CD4-positive, CD25-positive, alpha-beta regulatory T cell (primary cell): ENCODE measurements at places on chromosomes 4 and X. TPM values are rescaled to one million over a fixed set of nuclear protein-coding genes. Genes with fewer than 3 reads are reported as not detected.

Gene CYP4V2
- polyA plus RNA-seq, result 26.1 TPM

Gene PTCHD1
- polyA plus RNA-seq, result not detected

Gene TCEAL5
- polyA plus RNA-seq, result not detected

Gene STARD8
- not detected for polyA plus RNA-seq

Gene LNX1
- 0.30 TPM for polyA plus RNA-seq

Gene ARX
- polyA plus RNA-seq, result not detected

Gene GAK
- 40.0 TPM for polyA plus RNA-seq

Gene BEND2
- not detected for polyA plus RNA-seq

Gene SCML2
- polyA plus RNA-seq, result not detected

Gene C4orf36
- not detected for polyA plus RNA-seq

Gene BMP3
- not detected for polyA plus RNA-seq

Gene HCFC1
- 3.8 TPM for polyA plus RNA-seq

Gene WDR17
- polyA plus RNA-seq, result not detected

Gene FGA
- polyA plus RNA-seq, result not detected

Gene CT45A2
- not detected for polyA plus RNA-seq

Gene CT55
- not detected for polyA plus RNA-seq

Gene FGF16
- polyA plus RNA-seq, result not detected

Gene OPHN1
- not detected for polyA plus RNA-seq

Gene BRS3
- not detected for polyA plus RNA-seq

Gene EXOC1L
- not detected for polyA plus RNA-seq

Gene ZNF280C
- polyA plus RNA-seq, result 3.7 TPM
